ENCODE measurements at places on chromosomes 13 and 19.

GRCh38 chr13:113135281-113135760, 12.7 kb downstream of the F10 start:
- no peak for DNase-seq

- DNase-seq, result no peak
These were observed 3.0 kb upstream of the NANOS2 start for GRCh38 chr19:45917421-45918091.

DNA sequence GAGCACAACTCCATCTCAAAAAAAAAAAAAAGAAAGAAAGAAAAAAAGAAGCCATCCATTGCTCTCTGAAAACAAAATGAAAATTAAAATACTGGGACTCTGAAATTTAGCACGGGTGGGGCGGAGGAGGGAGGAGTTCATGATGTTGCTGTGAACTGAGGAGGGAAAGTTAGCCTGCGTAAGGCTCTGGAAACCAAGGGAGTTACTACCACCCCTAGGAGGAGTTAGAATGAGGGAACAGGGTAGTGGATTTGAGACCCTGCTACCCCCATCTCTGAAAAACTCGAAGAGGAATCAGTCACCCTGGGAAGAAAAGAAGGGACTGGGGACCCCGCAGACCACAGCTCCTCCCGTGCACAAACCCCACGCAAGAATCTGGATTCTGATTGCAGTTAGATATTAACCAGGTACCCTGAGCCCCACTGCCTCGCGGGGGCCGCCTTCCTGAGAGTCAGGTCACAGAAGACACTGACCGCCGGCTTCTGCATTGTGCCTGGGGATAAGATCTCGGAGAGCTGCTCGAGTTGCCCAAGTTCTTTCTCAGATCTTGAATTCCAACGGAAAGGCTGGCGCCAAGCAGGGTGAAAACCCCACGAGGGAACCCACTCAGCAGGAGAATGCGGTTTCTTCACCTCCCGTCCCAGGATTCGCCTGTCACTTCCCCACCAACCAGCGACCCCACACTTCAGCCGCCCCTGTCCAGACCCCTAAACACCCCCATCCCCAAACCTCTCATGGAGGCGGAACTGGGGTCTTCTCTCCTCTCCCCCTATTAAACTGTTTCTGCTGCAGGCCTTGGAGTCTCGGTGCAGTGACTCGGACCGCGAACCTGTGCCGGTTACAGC, 870 bp downstream of the ZNF442 start:
- no peak for DNase-seq

GRCh38 chr19:1438933-1439354, 748 bp downstream of the RPS15 start:
- DNase-seq, result no peak

DNA sequence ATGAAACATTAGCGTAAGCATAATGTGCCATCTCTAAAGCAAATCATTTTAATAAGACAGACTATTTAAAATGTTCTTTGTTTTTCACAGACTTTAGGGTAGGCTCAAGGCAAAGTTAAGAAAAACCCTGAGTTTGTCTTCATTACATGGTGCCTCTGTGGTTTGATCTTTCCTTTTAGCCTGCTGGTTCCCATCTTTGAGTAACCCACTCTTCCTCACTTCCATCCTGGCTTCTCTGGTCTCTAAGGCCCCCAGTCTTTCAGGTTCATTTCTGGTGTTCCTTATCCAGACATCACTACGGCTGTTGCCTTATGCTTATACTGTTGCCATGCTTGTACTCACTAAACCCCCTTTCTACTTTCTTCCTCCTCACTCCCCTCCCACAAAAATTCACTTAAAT, 38.4 kb downstream of the DACH1 start:
- no peak for DNase-seq

- no peak for DNase-seq
These were observed 7.7 kb upstream of the GPR18 start for GRCh38 chr13:99265821-99266426.

DNA sequence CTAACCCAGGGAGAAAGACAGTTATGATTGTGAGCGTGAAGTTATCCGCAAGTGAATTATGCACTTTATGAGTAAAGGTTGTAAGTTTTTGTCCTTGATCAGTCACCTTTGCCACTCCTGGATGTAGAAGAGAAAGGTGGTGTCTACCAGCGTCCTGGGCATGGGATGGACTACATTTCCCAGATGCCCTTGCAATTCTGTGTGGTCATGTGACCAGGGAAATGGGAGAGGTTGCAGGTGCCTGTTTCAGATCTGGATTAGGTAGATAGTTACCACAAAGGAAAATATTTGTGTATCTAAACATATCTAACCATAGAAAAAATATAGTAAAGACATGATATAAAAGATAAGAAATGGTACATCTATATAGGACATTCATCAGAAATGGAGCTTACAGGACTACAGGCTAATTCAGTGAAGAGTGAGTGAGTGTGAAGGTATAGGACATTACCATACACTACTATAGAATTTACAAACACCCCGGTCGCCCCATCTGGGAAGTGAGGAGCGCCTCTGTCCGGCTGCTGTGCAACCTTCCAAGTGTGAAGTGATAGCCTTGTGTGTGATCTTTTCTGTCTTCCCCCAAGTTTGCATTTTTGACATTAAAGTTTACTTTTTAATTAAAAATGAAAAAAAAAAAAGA, 51.6 kb upstream of the CACNA1A start:
- DNase-seq, result no peak

GRCh38 chr13:33367926-33368325, 82.4 kb upstream of the STARD13 start:
- DNase-seq, result no peak

- DNase-seq, result no peak
These were observed 2.1 kb downstream of the SOX21 start for GRCh38 chr13:94710065-94710781.

All from stimulated activated CD4-positive, alpha-beta T cell treated with anti-CD3 and anti-CD28 coated beads, TNF-alpha, amount 100 ng/mL, for 24 hours (primary cell).